ENCODE measurements at places on chromosomes 12 and 14.

DNA sequence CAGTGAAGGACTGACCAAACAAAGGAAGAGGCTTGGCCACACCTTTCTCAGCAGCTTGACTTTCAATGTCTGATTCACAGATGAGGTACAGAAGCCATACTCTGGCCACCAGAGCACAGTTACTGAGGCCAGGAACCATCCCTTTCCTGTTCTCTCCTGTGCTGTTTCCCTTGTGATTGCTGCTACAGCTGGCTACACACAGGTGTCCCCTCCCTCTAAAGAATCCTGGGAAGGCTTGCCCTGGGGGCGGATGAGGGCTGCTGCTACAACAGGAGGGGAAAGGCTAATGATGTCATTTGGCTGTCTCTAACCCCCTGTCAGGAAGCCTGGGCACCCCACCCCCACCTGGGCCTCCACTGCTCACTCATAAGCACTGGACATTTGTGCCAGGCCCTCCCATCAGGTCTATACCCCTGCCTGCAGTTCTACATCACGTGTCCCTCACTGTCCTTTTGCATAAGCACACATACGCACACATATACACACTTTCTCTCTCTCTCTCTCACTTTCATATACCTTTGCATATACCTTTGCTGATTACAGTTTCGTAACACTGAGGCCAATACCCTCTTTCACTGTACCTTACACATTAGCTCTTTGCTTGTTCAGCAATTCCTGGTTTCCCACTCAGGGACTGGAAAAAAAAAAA is 41.4 kb downstream of the PRPF40B start:
- DNase-seq: no peak

DNA sequence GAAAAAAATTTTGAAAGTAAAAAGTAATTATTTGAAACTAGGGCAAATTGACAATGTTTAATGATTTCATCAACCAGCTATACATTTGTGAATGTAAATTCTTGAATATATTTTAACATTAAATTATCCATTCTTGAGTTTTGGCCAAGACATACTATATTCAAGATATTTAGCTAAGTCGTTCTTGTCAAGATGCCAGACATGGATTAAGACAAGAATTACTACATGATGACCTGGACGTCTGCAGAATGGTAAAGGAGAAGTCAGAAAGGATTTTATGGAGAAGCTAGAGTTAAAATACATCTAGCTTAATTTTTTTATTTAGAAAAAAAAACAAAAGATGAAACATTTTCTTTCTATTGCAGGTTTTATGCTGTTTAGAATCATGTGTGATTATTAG is 255.8 kb downstream of the TMTC2 start:
- DNase-seq: no peak

- no peak for DNase-seq
Observed at GRCh38 chr12:91276509-91276908, 93.9 kb upstream of the DCN start.

DNA sequence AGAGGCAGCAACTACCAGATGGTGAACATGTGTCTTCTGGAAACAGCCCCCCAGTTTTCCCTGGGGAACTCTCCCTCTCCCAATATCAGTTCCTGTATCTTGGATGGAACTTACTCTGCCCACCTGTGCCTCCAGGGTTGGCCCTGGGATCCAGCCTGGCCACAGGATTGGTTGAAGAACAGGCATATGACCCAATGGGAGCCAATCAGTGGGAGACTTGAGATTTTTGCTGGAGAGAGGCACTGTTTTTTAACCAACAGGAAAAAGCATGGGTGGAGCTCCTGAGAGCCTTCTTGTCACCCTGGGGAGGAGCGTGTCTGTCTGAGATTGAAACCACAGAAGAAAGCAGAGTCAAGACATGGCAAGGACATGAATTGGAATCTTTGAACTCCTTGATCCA is 33.6 kb upstream of the COX6A1 start:
- no peak for DNase-seq

DNA sequence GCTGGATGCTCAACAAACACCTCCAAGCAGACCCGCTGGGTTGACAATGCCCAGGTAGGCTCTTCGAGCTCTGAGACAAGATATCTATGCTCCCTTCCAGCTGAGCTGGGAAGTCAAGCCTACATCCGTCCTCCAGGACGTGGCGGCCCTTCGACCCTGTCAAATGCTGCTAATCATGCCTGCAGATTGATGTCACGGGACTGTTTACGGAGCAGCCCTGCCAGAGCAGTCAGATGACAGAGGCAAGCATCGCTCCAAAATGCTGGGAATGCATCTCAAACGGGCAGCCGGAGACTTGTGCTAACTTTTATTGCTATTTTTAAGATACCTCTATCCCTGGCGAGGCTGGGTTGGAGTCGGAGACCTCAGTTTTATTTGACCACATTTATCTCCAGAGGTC is 139.2 kb downstream of the NTF3 start:
- no peak for DNase-seq

DNA sequence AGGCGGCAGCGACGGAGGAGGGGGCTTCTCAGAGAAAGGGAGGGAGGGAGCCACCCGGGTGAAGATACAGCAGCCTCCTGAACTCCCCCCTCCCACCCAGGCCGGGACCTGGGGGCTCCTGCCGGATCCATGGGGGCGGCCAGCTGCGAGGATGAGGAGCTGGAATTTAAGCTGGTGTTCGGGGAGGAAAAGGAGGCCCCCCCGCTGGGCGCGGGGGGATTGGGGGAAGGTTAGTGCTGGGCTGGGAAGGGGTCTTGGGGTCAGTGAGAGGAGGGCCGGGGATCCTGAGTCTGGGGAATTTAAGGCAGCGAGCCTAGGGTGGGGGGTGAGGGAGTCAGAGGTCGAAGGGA is 203 bp downstream of the NFATC4 start:
- no peak for DNase-seq

GRCh38 chr12:112191840-112192321 is 66.5 kb downstream of the TRAFD1 start:
- DNase-seq: no peak

GRCh38 chr14:92747701-92748258 is 647 bp downstream of the LGMN start:
- no peak for DNase-seq

DNA sequence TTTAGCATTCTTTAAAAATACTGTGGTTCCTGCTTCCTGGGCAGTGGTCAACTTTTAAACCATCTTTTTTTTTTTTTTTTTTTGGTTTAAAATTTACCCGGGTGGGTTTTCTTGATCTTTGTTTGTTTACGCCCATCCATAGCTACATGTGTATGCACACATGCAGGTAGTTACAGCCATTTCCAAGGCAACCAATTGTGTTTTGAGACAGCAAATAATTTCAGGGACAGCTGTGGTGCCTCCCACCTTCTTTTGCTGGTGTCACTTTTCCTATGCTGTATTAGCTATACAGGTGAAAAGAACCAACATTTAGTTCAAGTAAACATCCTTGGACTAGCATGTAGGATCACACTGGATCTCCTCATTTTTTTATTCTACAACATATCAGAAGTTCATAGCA is 52.0 kb upstream of the PSMA6 start:
- no peak for DNase-seq

DNA sequence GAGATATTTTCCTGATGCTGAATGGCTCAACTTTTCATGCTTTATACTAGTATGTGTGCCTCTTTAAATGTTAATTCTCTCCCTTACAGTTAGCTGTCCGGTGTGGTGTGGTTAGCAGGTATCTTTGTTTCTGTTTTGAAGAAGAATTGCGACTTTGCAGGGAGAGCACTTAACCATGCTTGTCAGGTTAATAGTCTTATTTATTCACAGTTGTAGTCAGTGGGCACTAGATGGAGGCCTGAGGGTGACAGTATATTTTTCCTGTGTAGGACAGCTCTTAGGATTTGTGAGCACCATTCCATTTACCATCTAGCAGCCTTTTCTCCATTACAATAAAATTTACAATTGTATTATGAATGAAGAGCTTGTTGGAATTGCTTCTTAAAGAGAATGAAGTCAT is 34.9 kb downstream of the PDE3A start:
- DNase-seq: no peak

DNA sequence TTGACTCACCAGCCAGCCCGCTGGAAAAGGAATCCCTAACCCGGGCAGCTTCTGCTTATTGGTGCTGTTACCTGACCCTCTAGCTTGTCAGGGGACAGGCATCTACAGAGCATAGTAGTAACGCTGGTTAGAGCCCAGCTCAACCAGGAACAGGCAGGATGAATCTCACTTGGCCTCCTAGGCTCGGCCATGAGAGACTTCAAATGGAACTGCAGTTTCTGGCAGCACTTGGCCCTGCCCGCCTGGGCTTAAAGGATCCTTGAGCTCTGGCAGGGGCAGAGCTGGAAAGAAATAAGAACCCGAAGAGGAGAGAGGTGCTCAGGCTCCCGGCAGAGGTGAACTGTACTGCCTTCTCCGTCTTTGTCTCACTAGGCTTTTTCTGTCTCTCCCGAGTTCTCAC is 2.3 kb upstream of the LHX5 start:
- no peak for DNase-seq

- no peak for DNase-seq
Observed at GRCh38 chr14:94356379-94357056, 31.9 kb downstream of the SERPINA1 start.

DNA sequence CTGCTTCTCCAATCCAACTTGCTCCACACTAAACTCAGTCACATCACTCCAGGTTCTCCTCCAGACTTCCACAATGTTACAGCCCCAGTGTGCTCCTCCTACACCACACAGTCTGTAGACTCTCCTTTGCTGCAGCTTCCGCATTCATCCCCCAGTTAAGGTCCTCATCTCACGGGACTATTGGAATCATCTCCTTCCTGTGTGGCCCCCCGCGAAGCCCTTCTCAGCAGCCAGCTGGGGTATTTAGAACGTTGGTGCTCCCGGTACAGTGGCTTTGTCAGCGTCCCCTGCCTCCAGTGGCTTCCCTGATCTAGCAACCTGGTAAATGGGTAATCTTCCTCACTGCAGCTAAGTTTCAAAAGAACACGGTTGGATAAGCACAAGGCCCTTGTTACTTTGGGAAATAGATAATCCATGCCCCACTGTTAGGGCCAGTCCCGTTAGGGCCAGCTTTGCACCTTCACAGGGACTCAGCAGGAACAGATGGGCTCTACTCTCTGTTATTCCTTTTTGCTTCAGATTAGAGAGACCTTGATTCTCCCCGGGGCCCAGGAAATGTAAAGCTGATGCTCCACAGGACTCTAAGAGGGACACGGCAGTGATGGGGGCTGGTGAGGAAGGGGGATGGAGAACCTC is 823 bp upstream of the TSPAN11 start:
- DNase-seq: no peak

GRCh38 chr12:94659346-94659930 is 9.1 kb upstream of the TMCC3 start:
- no peak for DNase-seq

- no peak for DNase-seq
Observed at GRCh38 chr14:99254328-99255009, 17.5 kb downstream of the BCL11B start.

DNA sequence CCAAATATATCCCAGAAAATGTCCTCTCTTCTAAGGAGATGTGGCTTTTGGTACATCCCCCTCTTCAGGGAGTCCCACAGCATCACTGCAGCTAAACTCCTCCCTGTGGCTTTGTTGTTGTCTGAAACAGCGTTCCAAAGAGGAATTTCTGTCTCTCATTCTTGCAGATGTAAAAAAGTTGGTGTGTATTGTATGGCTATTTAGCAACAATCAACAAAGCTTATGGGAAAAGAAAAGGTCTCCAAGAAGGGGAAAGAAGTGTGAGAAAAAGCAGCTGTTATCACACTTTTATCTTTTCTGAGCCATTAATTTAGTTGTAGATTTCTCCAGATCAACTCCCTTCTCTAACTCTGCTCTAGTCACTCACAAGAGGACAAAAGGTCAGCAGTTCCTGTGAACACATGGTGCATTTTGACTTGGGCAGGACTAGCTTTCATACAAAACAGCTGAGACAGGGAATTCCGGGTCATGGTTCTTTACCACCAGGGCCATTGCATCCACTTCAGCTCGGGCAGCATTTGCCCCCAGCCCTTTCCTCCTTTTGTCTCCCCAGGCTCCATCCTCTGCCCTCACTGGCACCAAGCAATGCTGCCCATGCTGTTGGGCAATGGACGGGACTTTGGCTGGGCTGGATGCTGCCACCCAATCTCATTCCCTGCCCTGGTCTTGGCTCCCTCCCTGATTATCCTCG is 184.7 kb downstream of the TMX1 start:
- DNase-seq: no peak

- DNase-seq: no peak
Observed at GRCh38 chr14:55339770-55340169, 68.5 kb downstream of the FBXO34 start.

GRCh38 chr12:62301080-62301798 is 41.0 kb downstream of the USP15 start:
- no peak for DNase-seq

DNA sequence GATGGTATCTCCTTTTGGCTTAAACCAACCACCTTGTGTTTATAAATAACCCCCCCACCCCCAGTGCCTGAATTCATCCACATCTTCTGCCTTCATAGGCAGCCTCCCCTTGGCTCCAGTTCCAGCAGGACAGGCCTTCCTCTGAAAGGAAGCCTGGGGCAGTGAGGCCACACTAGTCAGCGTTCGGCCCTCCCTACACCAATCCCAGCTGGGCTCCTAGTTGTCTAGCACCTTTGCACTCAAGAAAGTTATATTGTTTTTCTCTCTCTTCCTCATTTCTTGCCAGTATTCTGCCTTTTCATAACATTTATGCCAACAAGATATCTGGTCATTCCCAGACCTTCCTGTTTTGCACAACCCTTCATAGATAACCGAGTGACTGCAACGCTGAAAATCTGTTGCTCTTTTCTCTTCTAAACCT is 73.1 kb upstream of the ACTN1 start:
- no peak for DNase-seq

DNA sequence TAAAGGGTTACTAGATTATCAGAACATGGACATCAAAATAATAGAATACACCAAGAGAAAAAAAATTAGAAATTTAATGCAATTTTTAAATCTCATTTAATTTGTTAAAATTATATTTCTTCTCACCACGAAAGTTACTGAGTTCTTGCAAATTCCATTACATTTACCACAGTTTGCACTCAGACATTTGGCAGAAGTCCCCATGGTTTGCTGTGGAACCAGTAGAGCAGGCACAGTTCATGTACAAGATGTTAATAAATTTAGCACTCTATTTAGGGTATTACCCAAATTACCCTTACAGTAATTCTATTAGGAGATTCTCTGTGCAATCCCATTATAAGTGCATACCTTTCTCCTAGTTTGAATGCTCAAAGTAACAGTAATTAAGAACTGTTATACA is 9.7 kb downstream of the SCN8A start:
- no peak for DNase-seq

DNA sequence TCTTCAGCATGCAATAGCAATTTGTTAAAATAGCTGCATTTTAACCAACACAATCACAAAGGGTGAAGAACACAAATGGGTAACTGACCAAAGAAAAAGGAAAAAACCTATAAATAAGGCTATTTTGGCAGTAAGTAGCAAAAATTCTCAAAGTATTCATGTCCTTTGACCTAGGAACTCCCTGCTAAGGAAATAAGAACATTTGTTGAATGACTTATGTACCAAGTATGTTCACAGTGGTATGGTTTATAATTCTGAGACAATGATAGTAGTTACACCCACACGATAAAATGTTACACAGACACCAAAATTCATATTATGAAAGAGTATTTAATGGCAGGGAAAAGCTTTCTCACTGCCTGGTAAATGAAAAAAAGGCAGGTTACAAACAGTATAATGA is 16.9 kb downstream of the CCDC88C start:
- DNase-seq: no peak

- DNase-seq: no peak
Observed at GRCh38 chr12:112881602-112882001, 25.2 kb upstream of the OAS1 start.

- DNase-seq: no peak
Observed at GRCh38 chr12:69927164-69927563, 102.1 kb downstream of the MYRFL start.

- no peak for DNase-seq
Observed at GRCh38 chr12:14396071-14396470, 30.6 kb downstream of the ATF7IP start.

- DNase-seq: no peak
Observed at GRCh38 chr14:65167072-65167645, 64.8 kb upstream of the MAX start.
